ENCODE measurements at places on chromosomes 4 and X. TPM values are rescaled to one million over a fixed set of nuclear protein-coding genes. Genes with fewer than 3 reads are reported as not detected.
A peak's percentile ranks its signal among the peaks of the same experiment; 100 is the strongest.

- no peak for DNase-seq
These were observed 80.1 kb upstream of the STIM2 start for GRCh38 chr4:26780539-26780938.

Gene FGA
- not detected for total RNA-seq

GRCh38 chr4:146852360-146852759, 93.3 kb downstream of the TTC29 start:
- no peak for DNase-seq

DNA sequence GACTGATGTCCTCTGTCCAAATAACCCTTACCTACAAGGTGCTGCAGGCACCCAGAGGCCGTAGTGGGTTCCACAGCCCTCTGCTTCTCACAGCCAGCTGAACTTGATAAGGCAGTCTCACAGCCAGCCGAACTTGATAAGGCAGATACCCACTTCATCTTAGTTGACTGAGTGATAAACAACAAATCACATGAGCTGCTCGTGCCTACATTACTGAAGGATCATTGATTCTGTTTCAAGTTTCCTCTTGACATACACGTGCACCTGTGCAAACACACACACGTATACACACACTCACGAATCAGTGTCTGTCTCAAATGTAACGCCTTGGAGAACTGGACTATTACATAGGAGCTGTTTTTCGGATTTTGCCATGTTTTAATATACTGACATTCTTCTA, 276.3 kb downstream of the DCTD start:
- DNase-seq = no peak

DNA sequence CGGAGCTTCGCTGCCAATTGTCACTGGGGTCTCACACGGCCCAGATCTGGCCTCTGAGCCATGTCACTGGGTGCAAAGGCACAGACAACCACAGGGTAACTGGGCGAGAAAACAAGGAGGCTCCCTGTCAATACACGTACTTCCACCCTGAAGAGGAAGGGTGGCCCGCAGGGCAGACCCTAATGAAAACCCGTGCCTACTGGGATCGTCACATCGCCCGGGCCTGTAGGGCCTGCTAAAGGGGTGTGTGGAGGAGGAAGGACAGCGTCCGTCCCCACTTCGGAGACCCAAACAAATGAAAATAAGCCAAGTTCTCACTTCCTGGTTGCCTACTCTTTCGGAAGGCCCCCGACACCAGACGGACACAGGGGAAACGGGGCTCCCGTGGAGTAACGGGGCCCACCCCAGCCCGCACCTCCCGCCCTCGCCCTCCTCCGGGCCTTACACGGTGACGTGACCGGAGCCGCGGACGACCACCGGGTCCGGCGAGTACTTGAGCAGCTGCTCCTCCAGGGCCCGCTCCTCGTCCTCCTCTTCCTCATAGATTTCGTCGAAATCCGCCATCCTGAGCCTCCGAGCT, 578 bp downstream of the CHIC2 start:
- no peak for DNase-seq

DNA sequence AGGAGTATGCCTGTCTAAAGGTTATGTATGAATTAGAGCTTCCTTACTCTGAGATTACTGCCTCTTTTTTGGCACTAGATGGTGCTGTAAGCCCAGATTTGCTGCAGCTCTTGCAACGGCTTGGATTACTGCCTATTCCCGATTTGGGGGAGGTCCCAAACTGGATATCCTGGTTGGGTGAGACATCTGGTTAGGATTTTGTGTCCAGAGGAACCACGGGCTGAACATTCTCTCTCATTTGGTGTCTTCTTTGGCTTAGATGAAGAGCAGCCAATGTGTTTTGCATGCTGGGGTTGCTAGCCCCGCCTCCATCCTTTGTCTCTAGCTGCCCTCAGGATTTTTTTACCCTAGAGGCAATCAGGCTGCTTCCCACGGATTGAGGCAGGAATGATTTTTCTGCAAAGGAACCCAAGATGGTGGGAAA, 31.9 kb downstream of the F8A1 start:
- peak; percentile 58 for DNase-seq

- DNase-seq = no peak
These were observed 52.0 kb downstream of the RELL1 start for GRCh38 chr4:37634180-37634579.

DNA sequence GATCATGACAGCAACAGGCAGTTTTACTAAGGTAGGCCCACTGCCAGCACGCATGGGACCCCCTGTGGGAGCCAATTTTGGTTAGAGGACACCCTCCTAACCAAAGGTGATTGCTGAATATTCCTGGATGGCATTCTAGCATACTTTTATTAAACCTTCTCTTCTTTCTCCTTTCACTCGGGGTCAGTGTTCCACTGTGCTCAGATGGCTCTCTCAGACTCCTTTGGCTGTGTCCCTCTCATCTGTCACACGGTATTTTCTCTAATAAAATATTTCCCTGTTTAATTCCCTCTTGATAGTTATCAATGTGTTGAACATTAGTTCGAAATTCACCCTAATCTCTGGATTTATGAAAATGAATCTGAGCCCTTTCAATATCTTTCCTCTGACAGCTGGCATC, 1315.3 kb downstream of the FSTL5 start:
- DNase-seq = no peak

DNA sequence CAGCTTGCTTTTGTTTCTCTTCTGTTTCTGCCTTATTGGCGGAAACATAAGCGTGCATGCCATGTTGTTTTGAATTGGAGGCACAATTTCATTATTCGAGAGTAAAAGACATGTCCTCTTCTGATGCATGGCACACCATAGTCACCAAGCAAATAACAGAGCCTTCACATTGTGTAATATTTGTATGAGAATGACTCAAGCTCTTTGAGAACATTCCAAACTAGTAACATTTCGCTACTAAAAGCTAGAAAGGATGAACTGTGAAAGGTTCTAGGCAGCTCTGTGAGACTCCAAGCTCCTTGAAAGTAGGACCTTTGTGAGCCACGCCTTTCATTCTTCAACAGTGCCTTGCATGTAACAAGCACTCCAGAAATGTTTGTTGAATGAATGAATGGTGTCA, 9.2 kb upstream of the ANXA3 start:
- peak; percentile 60 for DNase-seq

Gene ANOS1
- total RNA-seq = not detected

Gene DSPP
- not detected for total RNA-seq

Gene ARR3
- not detected for total RNA-seq

Gene AFM
- not detected for total RNA-seq

DNA sequence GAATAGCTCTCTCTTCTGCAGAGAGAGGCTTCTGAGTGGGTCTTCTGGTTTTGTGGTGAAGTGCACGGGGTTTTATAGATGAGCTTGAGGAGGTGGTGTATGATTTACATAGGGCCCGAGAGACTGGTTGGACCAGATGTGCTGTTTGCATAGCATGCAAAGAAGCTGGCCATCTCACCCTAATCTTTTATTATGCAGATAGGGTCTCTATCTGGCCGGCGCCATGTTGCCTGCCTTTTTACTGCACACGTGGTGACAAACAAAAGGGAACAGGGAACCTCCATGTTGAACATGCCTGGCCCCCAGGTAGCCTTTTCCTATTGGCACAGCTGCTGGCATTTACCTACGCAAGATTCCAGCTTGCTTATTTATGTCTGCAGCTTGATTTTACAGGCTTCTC, 473.3 kb upstream of the FAM47C start:
- no peak for DNase-seq

Gene CXCL11
- not detected for total RNA-seq

- DNase-seq = no peak
These were observed 73.5 kb downstream of the GLUD2 start for GRCh38 chrX:121120690-121121605.

Measured in NCI-H460 (cell line).